ENCODE measurements at places on chromosomes 16 and 17.

- no peak for DNase-seq
Observed at GRCh38 chr16:35398180-35398579, 1938.8 kb downstream of the TP53TG3F start.

GRCh38 chr16:11852092-11852809 is 909 bp upstream of the RSL1D1 start:
- no peak for DNase-seq

DNA sequence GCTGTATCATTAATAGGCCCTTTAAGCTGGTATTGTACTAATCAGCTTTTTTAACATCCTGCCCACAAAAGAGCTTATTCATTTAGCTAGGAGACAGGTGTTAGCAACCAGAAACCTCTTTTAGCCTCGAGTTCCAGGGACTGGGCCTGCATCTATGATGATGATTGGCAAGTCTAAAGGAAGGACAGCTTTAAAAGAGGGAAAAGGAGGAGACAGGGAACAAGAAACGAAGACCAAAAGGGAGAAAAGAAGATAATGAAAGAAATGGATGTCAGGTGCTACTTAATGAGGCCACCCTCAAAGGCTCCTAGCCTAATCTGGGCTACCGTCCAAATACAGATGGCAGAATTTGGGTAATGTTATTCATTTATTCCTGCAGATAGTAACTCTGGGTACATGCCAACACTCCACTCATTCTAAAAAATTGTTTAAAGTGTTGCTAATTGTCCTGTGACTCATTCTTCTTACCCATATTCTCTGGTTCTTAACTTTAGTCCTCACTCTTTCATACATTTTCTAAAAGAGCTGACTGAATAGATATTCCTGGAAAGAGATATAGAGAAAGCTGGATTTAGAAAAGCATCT is 18.7 kb upstream of the RFFL start:
- DNase-seq: no peak

DNA sequence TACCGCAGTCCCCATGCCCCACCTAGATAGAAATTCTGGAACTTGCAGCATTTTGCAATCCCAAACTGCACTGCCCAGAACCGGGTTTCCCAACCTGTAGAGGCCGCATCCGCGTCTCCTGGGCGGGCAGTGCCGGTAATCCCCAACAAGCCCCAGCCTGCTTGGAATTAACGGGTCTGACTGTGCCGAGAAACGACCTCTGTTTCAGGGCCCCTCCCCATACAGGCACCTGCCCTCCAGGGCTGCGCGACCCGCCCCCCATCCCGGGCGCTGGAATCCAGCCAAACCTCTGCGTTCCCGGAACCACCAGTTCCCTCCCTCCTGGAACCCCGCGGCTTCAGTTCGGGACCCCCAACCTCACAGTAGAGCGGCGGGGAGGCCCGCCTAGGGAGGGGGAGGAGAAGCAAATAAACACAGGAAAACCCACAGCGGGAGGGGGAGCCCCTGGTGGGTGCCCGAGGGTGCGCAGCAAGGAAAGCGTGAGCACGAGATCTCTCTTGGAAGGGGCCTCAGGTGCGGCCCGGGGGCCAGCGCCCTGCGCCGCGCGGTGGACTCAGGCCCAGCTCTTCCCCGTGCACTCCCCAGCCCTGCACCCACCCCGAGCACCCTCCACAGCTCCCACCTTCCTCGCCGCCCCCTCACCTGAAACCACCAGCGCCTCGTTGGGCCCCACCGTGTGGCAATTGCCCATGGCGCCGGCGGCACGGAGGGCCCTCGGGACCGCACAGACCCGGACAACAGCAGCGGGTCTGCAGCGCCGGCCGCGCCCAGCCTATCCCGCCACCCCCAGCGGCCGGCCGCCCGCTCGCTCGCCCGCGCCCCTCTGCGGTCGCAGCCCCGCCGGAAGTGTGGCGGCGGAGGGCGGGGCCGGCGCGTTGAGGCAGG is at the start of gene FLOT2:
Gene FLOT2 (minus strand): TSS at position 850 of the 885 bp plus-strand sequence. CDS start 159 bp downstream, at position 691.
- peak; percentile 64 for DNase-seq

- peak; percentile 38 for DNase-seq
Observed at GRCh38 chr17:29760279-29761039, 137.7 kb upstream of the CORO6 start.

All from NK-92 treated with Interleukin-12 subunit alpha and Interleukin-12 subunit beta, amount 100 ng/mL, for 24 hours (cell line).